ENCODE measurements at places on chromosomes 11 and 22.

- DNase-seq = no peak
Measured at GRCh38 chr22:24698266-24698926, 76.1 kb downstream of the PIWIL3 start.

DNA sequence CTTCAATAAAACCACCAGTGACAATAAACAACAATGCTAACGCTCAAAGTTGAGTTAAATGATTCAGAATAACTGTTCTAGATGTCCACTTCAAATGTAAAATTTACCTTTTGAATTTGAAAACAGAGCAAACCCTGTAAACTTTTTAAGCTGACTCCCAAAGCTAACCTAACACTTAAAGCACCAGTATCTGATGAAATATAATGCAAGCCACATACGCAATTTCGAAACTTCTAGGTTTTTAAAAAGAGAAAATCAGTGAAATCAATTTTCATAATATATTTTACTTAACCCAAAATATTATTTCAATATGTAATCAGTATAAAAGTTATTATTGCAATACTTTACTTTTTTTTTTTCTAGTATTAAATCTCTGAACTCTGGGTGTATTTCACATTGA lies 71.3 kb downstream of the PLEKHA7 start:
- DNase-seq = no peak

DNA sequence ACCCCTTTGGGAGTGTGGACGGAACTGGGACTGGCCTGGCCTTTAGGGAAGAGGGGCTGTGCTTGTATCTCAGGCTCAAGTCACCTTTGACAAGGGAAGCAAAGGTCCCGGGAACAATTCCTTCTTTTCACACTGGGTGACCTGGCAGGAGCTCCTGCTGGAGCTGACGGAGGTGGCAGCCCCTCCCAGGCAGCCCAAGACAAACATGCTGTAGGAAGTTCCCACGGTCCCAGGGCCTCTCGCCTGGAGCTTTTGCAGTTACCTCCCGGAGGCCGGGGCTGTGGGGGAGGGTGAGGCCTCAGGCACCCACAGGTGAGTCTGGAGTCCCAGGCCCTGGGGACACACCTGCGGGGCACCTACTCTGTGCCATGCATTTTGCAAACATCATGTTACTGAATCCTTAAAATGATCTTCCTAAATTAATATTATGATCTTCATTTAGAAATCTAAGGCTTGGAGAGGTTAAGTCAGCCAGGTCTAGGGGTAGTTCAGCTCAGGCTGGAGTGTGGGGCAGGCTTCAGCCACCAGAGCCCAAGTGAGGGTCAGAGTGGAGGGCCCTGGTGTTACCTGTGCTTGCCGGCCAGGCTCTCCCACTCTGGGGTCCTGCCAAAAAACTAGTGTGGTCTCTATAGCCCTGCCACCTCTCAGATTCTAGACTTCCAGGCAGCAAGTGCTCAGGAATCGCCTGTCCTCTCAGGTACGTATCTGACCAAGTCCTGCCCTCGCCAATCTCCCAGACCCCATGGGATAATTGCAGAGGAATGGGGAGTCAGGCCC lies 15.7 kb upstream of the MYEOV start:
- no peak for DNase-seq

GRCh38 chr11:914747-915501 lies 4.3 kb upstream of the CHID1 start:
- no peak for DNase-seq

DNA sequence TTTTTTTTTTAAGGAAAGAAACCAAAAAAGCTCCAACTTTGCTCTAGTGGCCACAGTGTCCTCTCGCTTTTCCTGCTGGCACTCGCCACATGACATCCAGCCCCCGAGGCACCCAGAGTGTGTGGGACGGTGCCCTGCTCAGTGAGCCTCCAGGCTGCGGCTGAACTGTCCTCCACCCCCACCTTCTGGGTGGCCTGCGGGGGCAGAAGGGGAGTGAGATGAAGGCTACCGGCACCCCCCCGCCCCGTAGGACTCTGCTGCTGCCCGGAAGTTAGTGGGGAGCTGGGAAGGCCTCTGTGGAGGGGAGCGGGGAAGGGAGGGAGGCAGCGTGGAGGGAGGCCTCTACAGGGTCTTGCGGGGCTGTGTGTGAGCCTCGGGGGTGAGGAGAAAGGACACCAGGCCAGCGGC lies 264.4 kb downstream of the CTTN start:
- no peak for DNase-seq

- DNase-seq = no peak
Measured at GRCh38 chr22:26756675-26757293, 99.4 kb downstream of the MIAT start.

DNA sequence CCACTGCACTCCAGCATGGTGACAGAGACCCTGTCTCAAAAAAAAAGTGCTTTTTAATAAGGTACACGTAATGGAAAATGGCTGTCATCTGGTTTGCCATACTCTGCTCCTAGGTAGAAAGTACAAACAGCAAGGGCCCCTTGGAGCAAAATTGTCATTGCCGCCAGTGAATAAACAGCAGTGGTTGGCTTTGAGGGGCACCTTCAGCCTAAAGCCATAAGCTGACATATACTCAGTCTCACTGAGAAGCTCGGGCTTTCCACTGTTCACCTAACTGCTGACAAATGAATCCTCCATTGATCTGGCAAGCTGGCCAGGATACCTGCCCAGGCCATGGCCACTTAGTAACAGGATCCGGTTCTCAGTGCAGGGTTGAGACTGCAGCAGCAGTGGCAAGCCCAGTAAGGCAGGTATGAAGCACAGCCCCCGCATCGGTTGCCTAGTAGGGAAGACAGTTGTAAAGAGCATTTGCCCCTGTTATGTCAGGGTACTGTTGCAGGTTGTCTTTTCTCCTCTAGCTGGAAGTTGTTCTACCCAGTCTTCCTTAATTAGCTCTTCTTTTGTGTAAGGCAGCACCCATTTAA lies 38.8 kb downstream of the MARK2 start:
- no peak for DNase-seq

DNA sequence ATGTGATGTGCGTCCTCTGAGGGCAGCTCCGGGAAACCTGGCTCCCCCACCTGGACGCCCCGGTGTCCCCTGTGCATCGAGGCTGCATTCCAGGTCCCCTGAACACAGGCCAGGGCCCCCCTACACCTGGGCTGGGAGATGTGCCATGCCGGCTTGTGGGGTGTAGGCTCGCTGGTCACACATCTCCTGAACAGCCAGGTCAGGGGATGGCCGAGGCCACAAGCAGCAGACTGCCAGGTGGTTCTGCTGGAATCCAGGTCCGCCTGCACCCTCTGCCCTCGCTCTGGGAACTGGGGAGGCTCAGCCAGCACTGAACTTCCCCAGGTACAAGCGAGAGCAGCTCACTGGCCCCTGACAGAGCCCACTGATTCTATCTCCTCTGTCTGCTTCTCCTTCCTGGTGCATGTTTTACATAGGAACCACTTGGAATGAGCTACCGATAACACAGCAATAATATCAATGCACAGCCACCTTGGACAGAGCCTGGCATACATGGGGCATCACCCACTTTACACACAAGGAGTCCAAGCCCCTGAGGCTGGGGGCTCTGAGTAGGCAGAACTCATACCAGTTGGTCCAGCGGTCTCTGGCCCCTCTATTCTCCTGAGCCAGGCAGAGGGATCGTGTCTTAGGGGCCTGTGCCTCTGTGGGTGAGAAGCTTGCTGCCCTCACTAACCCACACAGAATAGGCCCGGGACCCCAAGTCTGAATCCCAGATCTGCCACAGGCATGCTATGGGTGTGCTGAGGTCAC lies 46.8 kb downstream of the TBX1 start:
- DNase-seq = no peak

DNA sequence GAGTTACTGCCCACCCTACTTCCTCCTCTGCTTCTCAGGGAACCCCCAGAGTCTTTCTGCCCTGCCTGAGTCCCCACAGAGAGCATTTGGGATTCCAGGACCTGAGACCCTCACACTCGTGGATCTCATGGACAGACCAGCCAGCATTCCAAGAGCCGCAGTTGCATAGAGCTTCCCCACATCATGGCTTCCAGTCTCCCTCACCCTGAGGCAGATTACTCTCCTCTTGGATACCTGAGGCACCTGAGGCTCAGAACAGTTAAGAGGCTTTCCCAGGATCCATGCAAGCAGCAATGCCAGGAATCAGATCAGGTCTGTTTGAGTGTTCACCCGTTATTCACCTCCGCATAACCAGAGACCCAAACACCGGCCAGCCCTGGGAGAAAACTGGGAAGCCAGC lies 102.2 kb downstream of the TRIM29 start:
- DNase-seq = no peak

- no peak for DNase-seq
Measured at GRCh38 chr22:25697181-25697664, 44.8 kb upstream of the MYO18B start.

GRCh38 chr11:93618371-93618770 lies 43.1 kb upstream of the CEP295 start:
- no peak for DNase-seq

DNA sequence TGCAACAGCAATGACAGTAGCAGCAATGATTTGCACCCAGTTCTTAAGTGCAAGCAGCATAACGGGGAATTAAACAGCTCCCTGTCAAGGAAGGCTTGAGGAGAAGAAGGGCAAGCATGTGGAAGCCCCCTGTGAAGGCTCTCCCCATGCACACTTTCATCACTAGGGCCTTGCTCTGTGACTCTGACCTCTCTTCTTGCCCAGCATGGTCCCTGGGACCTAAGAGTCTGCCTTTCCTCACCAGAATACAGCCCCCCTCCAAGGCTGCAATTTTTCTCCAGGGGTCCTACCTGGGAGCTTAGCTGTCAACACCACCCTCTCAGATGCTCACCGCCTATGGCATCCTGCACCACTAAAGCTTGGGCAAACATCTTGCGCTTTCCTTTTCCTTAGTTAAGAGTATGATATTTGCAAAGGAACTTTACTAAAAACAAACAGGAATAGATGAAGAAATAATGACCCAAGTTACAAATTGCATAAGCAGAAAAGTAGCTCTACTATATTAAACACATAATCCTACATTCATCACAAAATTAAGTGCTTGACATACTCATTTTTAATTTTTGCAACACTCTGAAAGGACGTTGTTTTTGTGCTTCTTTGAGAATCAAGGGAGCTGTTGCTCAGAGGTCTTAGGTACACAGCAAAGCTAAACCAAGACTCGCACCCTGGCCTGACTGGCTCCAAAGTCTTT lies 187.6 kb downstream of the ADAMTS15 start:
- DNase-seq = no peak

- no peak for DNase-seq
Measured at GRCh38 chr11:12915093-12915492, 94.0 kb upstream of the RASSF10 start.

- DNase-seq = no peak
Measured at GRCh38 chr11:13965337-13965736, 2.8 kb downstream of the SPON1 start.

- DNase-seq = no peak
Measured at GRCh38 chr11:70477609-70478008, 79.3 kb downstream of the CTTN start.

- DNase-seq = no peak
Measured at GRCh38 chr11:34948696-34949095, 32.3 kb downstream of the PDHX start.

DNA sequence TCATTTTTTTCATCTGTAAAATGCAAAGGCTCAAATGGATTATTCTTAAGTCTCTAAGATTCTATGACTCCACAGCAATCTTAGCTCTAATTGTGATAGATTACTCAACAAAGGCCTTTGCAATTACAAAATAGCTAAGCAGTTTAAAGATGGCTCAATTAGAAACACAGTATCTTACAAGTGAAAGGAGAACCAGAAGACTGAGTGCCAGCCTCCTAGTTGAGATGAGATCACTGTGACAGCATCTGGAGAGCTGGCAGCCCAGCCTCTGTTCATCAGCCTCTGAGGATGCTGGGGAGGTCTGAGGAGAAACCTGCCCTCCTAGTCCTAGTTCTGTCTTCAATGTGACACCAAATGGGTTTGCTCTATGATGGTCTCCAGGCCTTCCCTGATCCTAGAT lies 158.4 kb upstream of the NARS2 start:
- no peak for DNase-seq

- no peak for DNase-seq
Measured at GRCh38 chr11:117610045-117610444, 187.0 kb downstream of the DSCAML1 start.

- no peak for DNase-seq
Measured at GRCh38 chr11:57321388-57322255, 3.1 kb downstream of the TNKS1BP1 start.

- DNase-seq = no peak
Measured at GRCh38 chr22:44001521-44001920, 22.6 kb upstream of the PARVB start.

DNA sequence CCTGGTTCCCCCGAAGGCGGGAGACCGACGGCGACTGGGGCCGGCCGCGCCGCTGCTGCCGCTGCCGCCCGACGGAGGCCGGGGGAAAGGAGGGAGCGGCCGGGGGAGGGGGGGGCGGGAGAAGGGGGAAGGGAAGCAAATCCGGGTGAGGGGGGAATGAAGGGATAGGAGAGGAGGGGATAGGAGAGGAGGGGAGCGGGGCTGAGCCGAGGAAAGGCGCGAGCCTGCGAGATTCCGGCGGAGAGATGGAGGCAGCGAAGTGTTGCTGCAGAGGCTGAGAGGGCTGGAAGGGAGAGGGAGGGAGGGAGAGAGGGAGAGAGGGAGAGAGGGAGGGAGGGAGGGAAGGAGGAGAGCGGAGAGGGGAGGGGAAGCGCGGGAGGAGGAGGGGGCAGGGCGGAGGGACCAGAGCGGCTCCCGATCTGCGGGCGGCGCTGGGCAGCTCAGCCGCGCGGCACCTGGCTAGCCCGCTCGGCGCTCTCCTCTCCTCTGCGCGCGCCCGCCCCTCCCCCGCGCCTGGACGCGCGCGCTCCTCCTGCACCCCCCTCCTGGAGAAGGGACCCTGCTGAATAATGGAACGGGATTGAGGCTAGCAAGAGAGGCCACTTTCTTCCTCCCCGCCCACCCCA lies 52.3 kb downstream of the SLC22A12 start:
- no peak for DNase-seq

- DNase-seq = no peak
Measured at GRCh38 chr11:59157433-59157832, 14.5 kb upstream of the DTX4 start.

DNA sequence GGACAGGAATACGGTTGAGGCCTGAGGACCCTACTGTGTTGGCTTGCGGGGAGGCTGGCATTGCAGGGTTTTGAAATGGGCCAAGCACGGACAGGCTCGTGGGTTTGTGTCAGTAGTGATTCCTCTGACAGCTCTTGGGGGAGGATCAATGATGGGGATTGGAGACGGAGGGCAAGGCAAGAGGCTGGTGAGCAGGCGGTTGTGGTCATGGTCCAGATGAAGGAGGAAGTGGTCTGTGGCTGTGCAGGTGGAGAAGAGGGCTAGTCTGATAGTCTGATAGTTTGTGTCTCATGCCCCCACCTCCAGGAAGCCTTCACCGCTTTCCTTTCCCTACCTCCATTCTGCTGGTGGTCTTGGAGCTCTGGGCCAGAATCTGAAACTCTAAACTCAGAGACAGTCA lies 3.0 kb downstream of the MAFF start:
- no peak for DNase-seq

- no peak for DNase-seq
Measured at GRCh38 chr11:67252831-67253239, 13.4 kb upstream of the GRK2 start.

- DNase-seq = no peak
Measured at GRCh38 chr11:1082728-1083620, 8.3 kb downstream of the MUC2 start.

GRCh38 chr11:33984682-33985389 lies 66.7 kb upstream of the CAPRIN1 start:
- no peak for DNase-seq

- no peak for DNase-seq
Measured at GRCh38 chr11:2702771-2703362, 3.1 kb upstream of the KCNQ1OT1 start.

GRCh38 chr11:35340715-35341114 lies 78.6 kb downstream of the SLC1A2 start:
- DNase-seq = no peak

GRCh38 chr22:41991111-41991510 lies 7.5 kb upstream of the WBP2NL start:
- no peak for DNase-seq

- DNase-seq = no peak
Measured at GRCh38 chr11:46671958-46672315, 28.5 kb downstream of the ARHGAP1 start.
